Stimulated activated CD8-positive, alpha-beta memory T cell treated with anti-CD3 and anti-CD28 coated beads, Interleukin-4, amount 100 ng/mL, for 1 hour (primary cell): ENCODE measurements at places on chromosomes 3 and 15.

- DNase-seq, result no peak
Observed at GRCh38 chr3:155193868-155194267, 99.6 kb downstream of the STRIT1 start.

GRCh38 chr15:42356851-42357250, 2.5 kb upstream of the CAPN3 start:
- DNase-seq, result no peak

GRCh38 chr15:80415358-80415670, 11.1 kb downstream of the ARNT2 start:
- DNase-seq, result no peak

GRCh38 chr3:130851277-130851676, 42.6 kb upstream of the ATP2C1 start:
- DNase-seq, result no peak

- DNase-seq, result no peak
Observed at GRCh38 chr3:49428752-49429080, 408 bp downstream of the NICN1 start.
